ENCODE measurements at places on chromosomes 5 and 9. TPM values are rescaled to one million over a fixed set of nuclear protein-coding genes. Genes with fewer than 3 reads are reported as not detected.

Gene GPR21
- total RNA-seq: not detected

Gene SYK
- total RNA-seq: 1.4 TPM

Gene IL7R
- total RNA-seq: 0.11 TPM

Gene C5
- 8.3 TPM for total RNA-seq

Gene TLX3
- 0.52 TPM for total RNA-seq

Gene CFAP77
- total RNA-seq: 0.23 TPM

Gene CDKN2B-AS1
- 0.21 TPM for total RNA-seq

Gene NR2F1
- total RNA-seq: 411 TPM

Gene VCP
- total RNA-seq: 374 TPM

Gene SCGB3A2
- not detected for total RNA-seq

Gene SLC6A3
- 0.16 TPM for total RNA-seq

Gene C9orf153
- 0.19 TPM for total RNA-seq

Gene CCL21
- total RNA-seq: not detected

Gene KIF20A
- 77.6 TPM for total RNA-seq

Gene MEIKIN
- not detected for total RNA-seq

Gene TMC1
- 0.33 TPM for total RNA-seq

Gene FBXO38
- total RNA-seq: 41.0 TPM

Gene ADCY2
- 3.5 TPM for total RNA-seq

Gene LRRC19
- not detected for total RNA-seq

Gene CCL27
- total RNA-seq: 0.86 TPM

Gene PDE8B
- total RNA-seq: 1.1 TPM

Gene IL6ST
- total RNA-seq: 39.6 TPM

Gene TMEFF1
- total RNA-seq: 43.1 TPM

Gene SHISAL2B
- 0.55 TPM for total RNA-seq

Gene PRR7
- total RNA-seq: 19.0 TPM

Gene OR1J4
- total RNA-seq: not detected

Gene HTR4
- not detected for total RNA-seq

Gene KLF4
- total RNA-seq: not detected

Gene PCDHGA7
- total RNA-seq: 0.32 TPM

Gene ALDH7A1
- 169 TPM for total RNA-seq

Gene ANKRD20A1
- total RNA-seq: 1.6 TPM

Gene PCDHB8
- total RNA-seq: 1.8 TPM

Gene SPATA31D4
- total RNA-seq: not detected

Gene ARID3C
- not detected for total RNA-seq

Gene ARHGEF39
- 27.2 TPM for total RNA-seq

Gene PRUNE2
- total RNA-seq: 5.4 TPM

Gene KLF9
- total RNA-seq: 0.19 TPM

Gene EGFL7
- total RNA-seq: 14.1 TPM

Gene TRIM14
- total RNA-seq: 11.2 TPM

Gene FSTL4
- 2.0 TPM for total RNA-seq

Gene ERAP2
- total RNA-seq: not detected

Gene NMUR2
- not detected for total RNA-seq

Gene PFN3
- total RNA-seq: not detected

Gene HSDL2
- total RNA-seq: 20.9 TPM

Gene ZNF454
- 0.26 TPM for total RNA-seq

Gene AFAP1L1
- 11.6 TPM for total RNA-seq

Gene FYB1
- total RNA-seq: not detected

Gene SH2D3C
- 6.0 TPM for total RNA-seq

Gene EGFLAM
- 9.1 TPM for total RNA-seq

Gene MED7
- 11.6 TPM for total RNA-seq

Gene SPATA6L
- 0.44 TPM for total RNA-seq

Gene TEX48
- total RNA-seq: not detected

Gene EDIL3
- 1.2 TPM for total RNA-seq

Gene MAT2B
- 79.7 TPM for total RNA-seq

Gene TYRP1
- total RNA-seq: not detected

Gene AK6
- 41.1 TPM for total RNA-seq

Gene ATOX1
- 82.4 TPM for total RNA-seq

Gene ACTBL2
- total RNA-seq: not detected

Gene MUSK
- total RNA-seq: not detected

Measured in neural crest cell (in vitro differentiated cells).